ENCODE measurements at places on chromosomes 3 and 15.
A peak's percentile ranks its signal among the peaks of the same experiment; 100 is the strongest.

GRCh38 chr3:40574661-40575060 is 49.9 kb downstream of the ZNF621 start:
- DNase-seq: no peak

DNA sequence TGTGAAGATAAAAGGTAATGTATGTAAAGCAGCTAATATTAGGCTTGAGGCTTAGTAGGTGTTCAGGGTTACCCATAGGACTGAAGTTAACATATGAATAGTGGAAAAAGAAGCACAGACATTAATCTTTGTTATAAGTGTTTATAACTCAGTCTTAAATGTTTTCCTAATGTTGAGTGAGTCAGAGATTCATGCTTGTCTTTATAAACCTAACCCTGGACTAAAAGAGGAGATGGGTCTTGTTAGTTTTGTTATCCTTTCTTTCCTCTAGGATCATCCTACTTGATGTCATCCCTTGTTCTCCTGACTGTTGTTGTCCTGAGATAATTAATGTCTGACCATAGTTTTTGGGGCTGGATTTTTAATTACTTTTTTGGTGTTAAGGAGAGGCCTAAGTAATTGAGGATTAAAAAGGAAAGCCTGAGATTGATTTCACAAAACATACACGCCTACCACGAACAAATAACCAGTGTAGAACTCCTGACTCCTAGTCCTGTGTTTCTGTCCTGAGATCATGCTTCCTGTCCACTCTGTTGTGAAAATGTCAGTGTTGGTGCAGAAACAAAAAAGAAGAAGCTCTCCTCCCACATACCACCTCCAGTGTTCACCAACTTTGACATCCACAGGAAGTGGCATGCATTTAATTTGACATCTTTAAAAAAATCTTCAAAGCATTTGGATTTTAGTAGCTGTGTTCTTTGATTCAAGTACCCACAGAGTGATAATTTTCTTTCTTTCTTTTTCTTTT is 8.4 kb downstream of the MITF start:
- peak; percentile 35 for DNase-seq

DNA sequence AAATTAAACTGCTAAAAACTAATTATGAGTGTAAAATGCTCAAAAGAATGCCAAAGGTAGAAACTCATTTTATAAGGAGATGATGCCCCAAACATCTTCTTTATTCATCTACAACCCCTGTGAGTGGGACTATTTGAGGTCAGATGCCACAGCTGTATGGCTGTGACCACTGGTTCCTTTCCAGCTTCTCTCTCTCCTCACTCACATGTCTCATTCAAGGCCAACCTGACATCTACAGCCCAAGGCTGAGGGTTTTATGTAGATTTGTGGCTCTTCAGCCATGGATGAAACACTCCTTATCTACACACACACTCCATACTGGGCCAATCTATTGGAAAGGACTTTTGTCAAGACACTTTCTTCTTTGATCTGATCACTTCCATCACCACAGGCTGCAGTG is 231.3 kb downstream of the KCNMB2 start:
- no peak for DNase-seq

DNA sequence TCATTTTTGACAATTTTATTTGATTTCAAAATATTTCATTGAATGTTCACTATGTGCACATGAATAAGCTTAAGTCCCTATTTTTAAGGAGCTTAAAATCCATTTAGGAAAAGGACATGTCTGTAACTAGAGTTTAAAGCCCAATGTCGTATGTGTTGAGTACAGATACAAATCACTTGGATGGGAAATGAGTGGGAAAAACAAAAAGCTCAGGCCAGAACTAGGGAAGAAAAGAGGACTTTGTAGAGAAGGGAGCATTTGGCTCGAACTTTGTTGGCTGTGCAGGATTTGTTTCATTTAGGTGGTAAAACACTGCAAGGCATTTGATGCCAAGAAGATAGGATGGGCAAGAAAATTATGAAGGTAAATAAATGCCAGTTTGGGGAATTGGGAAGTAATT is 653.1 kb upstream of the KCNMB2 start:
- no peak for DNase-seq

DNA sequence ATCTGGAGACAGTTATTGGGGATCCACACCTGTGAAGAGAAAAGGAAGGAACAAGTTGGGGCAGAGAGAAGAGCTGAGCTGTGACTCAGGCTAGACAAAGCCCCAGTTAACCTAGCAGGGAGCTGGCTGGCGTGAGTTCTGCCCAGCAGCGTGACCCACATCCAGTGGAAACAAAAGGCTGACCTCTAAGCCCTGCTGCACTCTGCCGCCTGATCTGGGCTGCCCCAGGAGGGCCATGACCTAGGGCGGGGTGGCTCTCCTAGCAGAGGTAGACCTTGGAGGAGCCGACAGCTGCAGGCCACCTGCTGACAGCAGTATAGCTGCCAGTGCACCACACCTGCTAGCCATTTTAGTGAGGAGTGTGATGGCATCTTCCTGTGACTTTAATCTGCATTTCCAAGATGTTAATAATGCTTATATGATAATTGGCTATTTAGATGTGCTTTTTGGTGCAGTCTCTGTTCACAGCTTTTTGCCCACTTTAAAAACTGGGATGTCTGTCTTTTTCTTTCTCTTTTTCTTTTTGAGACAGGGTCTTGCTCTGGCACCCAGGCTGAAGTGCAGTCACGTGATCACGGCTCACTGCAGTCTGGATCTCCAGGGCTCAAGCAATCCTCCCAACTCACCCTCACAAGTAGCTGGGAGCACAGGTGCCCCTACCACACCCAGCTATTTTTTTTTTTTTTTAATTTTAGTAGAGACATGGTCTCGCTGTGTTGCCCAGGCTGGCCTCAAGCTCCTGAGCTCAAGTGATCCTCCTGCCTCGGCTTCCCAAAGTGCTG is 78.1 kb downstream of the LSM3 start:
- no peak for DNase-seq

DNA sequence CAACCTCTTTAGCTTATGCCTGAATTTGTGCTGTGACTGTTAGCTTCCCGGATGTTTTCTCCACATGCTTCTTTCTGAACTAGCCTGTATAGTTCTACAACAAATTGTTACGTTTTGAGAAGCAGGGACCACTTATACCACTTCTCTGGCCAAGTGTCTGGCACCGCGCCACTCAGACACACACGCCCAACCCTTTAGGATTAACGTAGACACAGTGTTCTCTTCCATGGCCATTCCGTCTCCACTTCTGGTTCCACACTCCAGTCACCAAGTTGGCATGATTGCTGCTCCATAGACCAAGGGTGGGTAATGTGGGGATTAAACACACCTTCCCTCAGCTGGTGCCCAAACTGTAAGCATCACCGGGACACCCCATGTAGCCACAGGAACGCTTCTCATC is 755 bp upstream of the TMEM108 start:
- DNase-seq: no peak

GRCh38 chr15:67049351-67050044 is 15.9 kb upstream of the SMAD3 start:
- DNase-seq: no peak

GRCh38 chr3:184712248-184713039 is 580 bp upstream of the MAGEF1 start:
- no peak for DNase-seq
